CD14-positive monocyte (primary cell): ENCODE measurements at places on chromosomes 16 and 17. TPM values are rescaled to one million over a fixed set of nuclear protein-coding genes. Genes with fewer than 3 reads are reported as not detected.

FOXN1 gene
- polyA plus RNA-seq: not detected

ABCA6 gene
- 0.93 TPM for polyA plus RNA-seq

OSGIN1 gene
- 2.0 and 3.3 TPM in 2 replicates for polyA plus RNA-seq

DHRS13 gene
- polyA plus RNA-seq: 3.7 TPM

PTGES3L gene
- polyA plus RNA-seq: not detected

NOMO2 gene
- polyA plus RNA-seq: 60.7 and 66.0 TPM in 2 replicates

MT3 gene
- not detected for polyA plus RNA-seq

TP53TG3D gene
- polyA plus RNA-seq: not detected

PMP22 gene
- polyA plus RNA-seq: 0.84 and 1.2 TPM in 2 replicates

MPP2 gene
- not detected for polyA plus RNA-seq

DNA sequence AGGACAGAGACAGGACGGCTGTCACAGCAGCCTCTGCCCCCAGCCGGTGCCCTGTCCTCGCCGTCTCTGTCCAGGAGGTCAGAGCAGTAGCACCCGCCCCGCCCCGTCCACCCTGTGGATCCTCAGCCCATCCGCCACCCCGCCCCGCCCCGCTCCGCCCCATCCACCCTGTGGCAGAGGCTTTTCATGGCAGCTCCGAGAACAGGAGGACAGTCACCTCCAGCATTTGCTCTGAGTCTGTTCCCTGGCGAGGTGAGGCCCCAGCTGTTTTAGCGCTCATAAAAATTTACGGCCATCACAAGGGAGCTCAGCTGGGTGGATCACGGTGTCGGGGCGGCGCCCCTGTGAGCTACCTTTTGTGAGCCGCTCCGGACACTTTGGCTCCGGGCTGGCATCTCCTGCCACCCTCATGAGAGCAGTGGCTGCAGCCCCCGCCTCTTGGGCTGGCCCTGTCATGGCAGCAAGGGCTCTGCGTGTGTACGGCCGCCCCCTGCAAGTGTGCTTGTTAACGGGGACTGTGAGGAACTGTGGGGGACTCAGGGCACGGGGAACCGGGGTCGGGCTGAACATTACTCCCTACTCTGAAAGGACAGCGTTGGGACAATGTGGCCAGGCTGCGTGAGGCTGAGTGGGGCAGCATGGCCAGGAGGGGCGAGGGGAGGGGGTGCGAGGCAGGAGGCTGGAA, 32.3 kb upstream of the GNG13 start:
- no peaks in the 10 kb centered on the region for H3K27me3 ChIP-seq
- no peaks in the 10 kb centered on the region for H3K4me1 ChIP-seq
- no peak for DNase-seq
- H3K4me3 ChIP-seq: no peak overlapping the region

DNA sequence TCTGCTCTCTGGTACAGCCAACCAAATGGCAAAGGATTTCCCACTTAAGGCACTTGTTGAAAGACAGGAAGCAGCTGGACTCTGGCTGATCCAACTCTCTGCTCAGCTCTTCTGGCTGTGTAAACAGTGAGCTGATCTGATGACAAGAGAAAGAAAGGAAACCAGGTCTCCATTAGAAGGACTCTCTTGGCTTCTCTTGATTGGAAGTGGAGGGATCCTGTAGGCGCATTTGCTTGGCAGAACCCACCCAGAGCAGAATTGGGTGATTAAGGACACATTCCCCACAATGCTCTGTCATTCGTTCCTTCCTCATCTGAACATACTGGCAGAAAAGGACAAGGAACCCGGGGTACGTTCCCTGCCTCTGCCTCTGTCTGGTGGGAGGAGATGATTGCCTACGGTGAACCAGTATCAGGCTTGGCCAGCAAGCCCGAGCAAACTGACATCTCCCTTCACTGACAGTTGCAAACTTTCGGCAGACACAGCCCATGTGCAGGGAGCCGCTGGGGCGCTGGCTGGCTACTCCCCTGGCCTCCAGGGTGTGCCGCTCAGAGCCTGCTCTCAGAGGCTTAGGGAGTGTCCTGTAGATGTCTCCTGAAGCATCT, 29.1 kb downstream of the LDHD start:
- DNase-seq: no peak
- H3K27ac ChIP-seq: no peak overlapping the region
- peaks cover 22% of the 10 kb centered on the region for H3K4me1 ChIP-seq
- H3K4me3 ChIP-seq: no peak overlapping the region
- no peaks in the 10 kb centered on the region for H3K36me3 ChIP-seq
- no peaks in the 10 kb centered on the region for H3K27me3 ChIP-seq

GRCh38 chr16:59698346-59699020, 964.4 kb upstream of the GOT2 start:
- H3K4me1 ChIP-seq: no peaks in the 10 kb centered on the region
- DNase-seq: no peak
- H3K27ac ChIP-seq: no peak overlapping the region
- no peak overlapping the region for H3K4me3 ChIP-seq
- no peaks in the 10 kb centered on the region for H3K27me3 ChIP-seq

DNA sequence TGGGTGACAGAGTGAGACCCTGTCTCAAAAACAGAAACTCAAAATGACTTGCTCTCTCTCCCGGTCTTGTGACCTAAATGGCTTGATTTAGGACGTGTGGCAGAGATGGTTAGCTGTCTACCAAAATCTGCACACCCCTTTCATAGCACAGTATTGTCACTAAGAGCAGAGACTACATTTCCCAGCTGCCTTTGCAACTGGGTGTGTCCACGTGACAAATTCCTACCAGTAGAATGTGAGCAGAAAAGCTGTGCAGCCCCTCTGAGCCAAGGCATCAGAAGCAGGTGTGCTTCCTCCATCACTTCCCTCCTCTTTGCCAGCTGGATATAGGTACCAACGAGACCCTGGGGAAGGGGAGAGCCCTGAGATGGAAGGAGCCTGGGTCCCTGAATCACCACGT, 25.5 kb downstream of the GPR142 start:
- H3K4me1 ChIP-seq: peaks cover 10% of the 10 kb centered on the region
- H3K27me3 ChIP-seq: no peaks in the 10 kb centered on the region
- H3K4me3 ChIP-seq: no peak overlapping the region
- H3K27ac ChIP-seq: no peak overlapping the region

DNA sequence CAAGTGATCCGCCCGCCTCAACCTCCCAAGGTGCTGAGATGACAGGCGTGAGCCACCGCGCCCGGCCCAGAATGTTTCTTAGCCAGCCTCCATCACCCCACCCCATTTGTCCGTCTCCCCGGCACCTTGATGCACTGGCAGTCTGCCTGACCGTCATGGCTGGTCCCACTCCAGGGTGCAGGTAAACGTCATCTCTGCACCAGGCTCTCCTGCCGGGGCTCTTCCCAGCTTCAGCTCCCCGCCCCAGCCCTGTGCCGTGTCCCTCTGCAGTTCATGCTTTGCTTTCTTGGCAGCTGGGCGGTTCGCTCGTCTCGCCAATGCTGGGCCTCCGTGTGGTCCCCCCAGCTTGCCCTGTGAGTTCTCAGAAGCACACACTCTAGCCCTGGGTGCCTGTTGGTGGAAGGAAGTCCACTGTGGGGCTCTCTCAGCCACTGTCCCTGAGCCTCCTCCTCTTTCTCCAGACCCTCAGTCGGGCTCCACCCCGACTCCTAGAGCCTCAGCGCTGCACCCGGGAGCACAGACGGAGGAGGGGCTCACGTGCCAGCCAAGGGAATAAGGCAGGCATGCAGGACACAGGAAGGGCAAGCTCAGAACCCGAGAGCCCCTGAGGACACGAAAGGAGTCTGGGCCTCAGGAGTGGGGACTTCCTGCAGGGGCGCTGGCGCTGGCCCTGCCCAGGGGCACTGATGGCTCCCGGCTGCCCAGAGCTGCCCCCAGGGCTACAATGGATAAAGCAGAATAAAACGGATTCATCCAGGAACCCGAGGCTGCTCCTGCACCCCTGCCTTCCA, 12.0 kb downstream of the HS3ST6 start:
- no peaks in the 10 kb centered on the region for H3K4me1 ChIP-seq
- DNase-seq: no peak
- peaks cover 8% of the 10 kb centered on the region for H3K27me3 ChIP-seq
- H3K27ac ChIP-seq: no peak overlapping the region
- H3K4me3 ChIP-seq: no peak overlapping the region

DNA sequence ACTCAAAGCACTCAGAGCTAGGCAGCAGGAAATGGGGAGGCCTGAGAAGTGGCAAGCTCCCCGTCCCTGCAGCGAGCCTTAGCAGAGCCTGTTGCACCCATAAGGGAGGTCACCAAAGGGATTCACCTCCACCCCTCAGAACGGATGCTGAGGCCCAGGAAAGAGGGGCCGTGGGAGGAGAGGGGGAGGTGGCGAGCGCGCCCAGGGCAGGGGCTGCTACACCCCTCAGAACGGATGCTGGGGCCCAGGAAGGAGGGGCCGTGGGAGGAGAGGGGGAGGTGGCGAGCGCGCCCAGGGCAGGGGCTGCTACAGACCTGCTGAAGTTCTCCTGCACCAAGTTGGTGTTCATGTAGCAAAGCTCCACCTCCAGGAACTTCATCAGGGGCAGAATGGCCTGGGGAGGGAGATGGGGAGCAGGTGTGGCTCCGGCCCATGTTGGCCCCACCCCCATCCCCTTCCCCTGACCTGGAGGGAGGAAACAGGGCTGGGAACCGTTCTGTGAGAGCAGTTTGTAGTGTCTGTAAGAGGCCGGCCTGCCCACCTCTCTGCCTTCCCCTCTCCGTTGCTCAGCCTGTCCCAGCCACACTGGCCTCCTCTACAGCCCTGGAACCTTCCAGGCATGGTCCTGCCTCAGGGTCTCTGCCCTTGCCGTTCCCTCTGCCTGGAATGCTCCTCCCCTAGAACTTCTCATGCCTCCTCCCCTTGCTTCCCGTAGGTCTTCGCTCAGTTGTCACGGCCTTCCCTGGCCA, 11.4 kb downstream of the UNC13D start:
- H3K36me3 ChIP-seq: peaks cover 90% of the 10 kb centered on the region
- peaks cover 29% of the 10 kb centered on the region for H3K4me1 ChIP-seq
- no peaks in the 10 kb centered on the region for H3K27me3 ChIP-seq
- peak overlapping the region; percentile 87 for H3K27ac ChIP-seq

- H3K27me3 ChIP-seq: peaks cover 7% of the 10 kb centered on the region
- no peak for DNase-seq
- no peak overlapping the region for H3K4me3 ChIP-seq
- peaks cover 30% of the 10 kb centered on the region for H3K4me1 ChIP-seq
- no peaks in the 10 kb centered on the region for H3K36me3 ChIP-seq
- no peak overlapping the region for H3K27ac ChIP-seq
Observed at GRCh38 chr16:27429330-27429871, 27.4 kb downstream of the IL21R start.

DNA sequence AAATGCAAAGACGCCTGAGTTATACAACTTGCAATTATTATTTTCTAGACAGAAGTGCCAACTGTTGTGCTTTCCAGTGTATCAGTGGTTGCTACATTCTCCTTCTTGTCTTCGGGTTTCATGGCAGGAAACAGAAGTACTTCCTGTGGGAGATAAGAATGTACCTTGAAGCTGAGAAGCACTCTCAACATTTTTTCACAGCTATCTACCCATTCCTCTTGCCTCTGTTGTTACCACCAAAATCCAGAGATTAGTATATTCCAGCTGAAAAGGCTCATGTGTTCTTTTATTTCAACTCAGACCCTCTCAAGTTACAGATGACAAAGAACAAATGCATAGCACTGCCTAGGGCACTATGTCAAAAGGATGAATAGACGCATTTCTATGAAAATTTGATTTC, 4.8 kb upstream of the ADAT1 start:
- no peak overlapping the region for H3K4me3 ChIP-seq
- peaks cover 62% of the 10 kb centered on the region for H3K36me3 ChIP-seq
- no peak for DNase-seq
- no peaks in the 10 kb centered on the region for H3K27me3 ChIP-seq
- peaks cover 4% of the 10 kb centered on the region for H3K4me1 ChIP-seq
- no peak overlapping the region for H3K27ac ChIP-seq

- H3K36me3 ChIP-seq: peaks cover 1% of the 10 kb centered on the region
- DNase-seq: no peak
- no peaks in the 10 kb centered on the region for H3K27me3 ChIP-seq
- no peak overlapping the region for H3K4me3 ChIP-seq
- H3K4me1 ChIP-seq: peaks cover 9% of the 10 kb centered on the region
- H3K27ac ChIP-seq: no peak overlapping the region
Observed at GRCh38 chr17:9370467-9370866, 205.2 kb downstream of the STX8 start.

DNA sequence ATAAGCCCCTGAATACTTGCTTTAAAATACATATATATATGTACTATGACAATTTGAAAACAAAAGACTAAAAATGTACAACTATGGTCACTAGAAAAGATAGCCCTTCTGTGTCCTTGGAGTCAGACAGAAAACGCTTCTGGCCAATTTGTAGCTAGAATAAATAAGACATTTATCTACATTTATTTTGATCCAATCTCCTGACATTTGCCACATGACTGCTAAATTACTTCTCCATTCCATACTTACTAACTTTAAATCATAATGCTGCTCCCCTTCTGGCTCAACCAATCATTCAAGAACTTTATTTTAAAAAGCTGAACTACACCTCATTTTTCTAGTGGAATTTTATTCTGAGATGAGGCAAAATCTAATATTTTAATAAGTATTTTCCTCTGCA, 65.8 kb downstream of the CYTH1 start:
- no peak overlapping the region for H3K27ac ChIP-seq
- H3K36me3 ChIP-seq: no peaks in the 10 kb centered on the region
- H3K4me3 ChIP-seq: no peak overlapping the region
- H3K4me1 ChIP-seq: peaks cover 61% of the 10 kb centered on the region

DNA sequence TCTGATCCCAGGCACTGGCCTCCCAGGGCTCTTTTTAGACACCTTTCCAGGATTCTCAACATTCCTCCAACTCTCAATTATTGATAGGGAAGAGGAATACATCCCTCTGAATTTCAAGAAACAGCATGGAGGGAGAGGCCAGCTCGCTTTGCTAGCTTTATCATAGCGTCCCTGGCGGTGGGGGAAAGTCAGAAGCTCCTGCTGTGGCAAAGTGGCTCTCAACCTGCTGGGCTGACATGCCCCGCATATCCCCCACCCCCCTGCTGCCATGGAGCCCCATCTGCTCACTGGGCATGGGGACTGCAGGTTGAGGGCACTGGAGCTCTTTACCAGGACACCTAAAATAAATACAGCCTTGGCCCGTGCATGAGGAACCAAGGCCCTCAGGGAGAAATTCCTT, 140.3 kb downstream of the SLC39A11 start:
- H3K4me1 ChIP-seq: no peaks in the 10 kb centered on the region
- DNase-seq: no peak
- no peak overlapping the region for H3K27ac ChIP-seq
- H3K36me3 ChIP-seq: peaks cover 4% of the 10 kb centered on the region

- no peaks in the 10 kb centered on the region for H3K27me3 ChIP-seq
- no peaks in the 10 kb centered on the region for H3K36me3 ChIP-seq
- H3K4me1 ChIP-seq: peaks cover 13% of the 10 kb centered on the region
- no peak for DNase-seq
Observed at GRCh38 chr16:67312719-67313118, 13.8 kb downstream of the KCTD19 start.

DNA sequence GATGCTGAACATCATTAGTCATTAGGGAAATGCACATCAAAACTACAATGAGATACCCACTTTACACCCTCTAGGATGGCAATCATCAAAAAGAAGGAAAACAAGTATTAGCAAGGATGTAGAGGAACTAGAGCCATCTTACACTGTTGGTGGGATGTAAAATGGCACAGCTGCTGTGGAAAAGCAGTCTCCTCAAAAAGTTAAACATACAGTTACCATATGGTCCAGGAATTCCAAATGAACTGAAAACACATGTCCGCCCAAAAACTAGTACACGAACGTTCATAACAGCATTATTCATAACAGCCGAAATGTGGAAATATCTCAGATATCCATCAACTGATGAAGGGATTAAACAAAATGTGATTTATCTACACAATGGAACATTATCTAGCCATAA, 7.0 kb downstream of the FBF1 start:
- no peaks in the 10 kb centered on the region for H3K36me3 ChIP-seq
- no peak overlapping the region for H3K27ac ChIP-seq
- no peaks in the 10 kb centered on the region for H3K4me1 ChIP-seq
- H3K27me3 ChIP-seq: no peaks in the 10 kb centered on the region
- no peak overlapping the region for H3K4me3 ChIP-seq
- no peak for DNase-seq
